ENCODE measurements at places on chromosomes 6 and 20. TPM values are rescaled to one million over a fixed set of nuclear protein-coding genes. Genes with fewer than 3 reads are reported as not detected.

DNA sequence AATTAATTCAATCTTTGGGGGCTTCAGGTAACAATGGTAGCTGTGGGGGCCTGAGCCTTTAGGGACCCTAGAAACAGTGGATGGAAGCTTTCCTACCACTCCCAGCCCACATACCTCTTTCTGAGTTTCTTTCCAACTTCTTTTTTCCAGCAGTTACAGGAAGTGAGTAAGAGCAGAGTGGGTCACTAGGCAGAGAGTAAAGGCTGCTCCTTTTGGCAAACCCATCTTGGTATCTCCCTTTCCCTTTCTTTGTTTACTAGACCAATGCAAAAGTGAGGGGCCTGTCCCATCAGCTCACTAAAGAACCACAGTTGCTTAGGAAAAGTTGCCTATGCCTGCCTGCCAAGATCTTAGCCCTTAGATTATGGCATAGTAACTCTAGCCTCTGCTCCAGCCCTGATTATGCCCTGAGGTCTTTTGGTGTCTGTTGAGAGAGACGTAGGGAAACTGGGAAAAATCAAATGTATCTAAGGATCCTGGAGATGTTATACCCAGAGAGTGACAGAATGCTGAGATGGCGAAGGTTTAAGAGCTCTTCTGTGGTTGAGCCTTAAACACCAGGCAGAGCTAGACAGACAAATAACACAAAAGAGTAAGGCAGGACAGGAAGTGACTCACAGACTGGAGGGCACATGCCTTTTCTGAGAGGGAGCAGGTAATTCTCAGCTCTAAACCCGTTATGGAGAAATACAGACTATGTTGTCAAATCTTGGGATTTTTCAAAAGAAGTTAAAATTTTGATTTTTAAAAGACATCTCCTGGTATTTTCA is 31.3 kb downstream of the TRMT6 start:
- DNase-seq, result peak; percentile 36

DNA sequence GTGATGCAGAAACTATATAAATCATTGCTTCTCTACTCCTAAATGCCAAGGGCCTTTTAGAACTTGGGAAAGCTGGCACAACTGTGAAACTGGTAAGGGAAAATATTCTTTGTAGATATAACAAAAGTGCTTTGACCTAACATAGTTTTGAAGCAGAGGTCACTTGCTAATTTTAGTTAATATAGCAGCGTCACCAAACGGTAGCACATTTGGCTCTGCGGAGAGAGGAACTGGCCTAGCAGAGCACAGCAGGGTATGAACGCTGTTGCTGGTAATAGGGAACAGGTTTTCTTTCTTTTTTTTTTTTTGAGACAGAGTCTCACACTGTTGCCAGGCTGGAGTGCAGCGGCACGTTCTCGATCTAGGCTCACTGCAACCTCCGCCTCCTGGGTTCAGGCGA is 67.4 kb downstream of the ECT2L start:
- no peak for DNase-seq

- DNase-seq, result no peak
Measured at GRCh38 chr20:4183361-4183760, 168.0 kb upstream of the RNF24 start.

DNA sequence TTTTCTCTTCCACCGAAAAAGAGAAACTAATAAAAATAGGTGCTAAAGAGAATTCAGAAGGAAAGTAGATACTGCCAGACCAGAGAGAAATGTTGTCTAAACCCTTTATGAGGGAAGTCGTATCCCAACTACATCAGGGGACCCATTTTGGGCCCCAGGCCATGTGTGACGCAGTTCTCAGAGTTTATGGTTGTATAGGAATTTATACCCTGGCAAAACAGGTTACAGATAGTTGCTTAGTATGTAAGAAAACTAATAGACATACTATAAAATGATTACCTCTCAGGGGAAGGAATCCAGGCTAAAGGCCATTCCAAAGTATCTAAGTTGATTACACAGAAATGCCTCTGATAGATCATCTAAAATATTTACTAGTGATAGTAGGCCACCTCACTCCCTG is 28.6 kb upstream of the SLC52A3 start:
- no peak for DNase-seq

The ZNF341 gene
- 5.2 TPM for total RNA-seq

The PPP1R14C gene
- not detected for total RNA-seq

The NKX2-4 gene
- total RNA-seq, result not detected

The ADGRG6 gene
- total RNA-seq, result 1.6 TPM

DNA sequence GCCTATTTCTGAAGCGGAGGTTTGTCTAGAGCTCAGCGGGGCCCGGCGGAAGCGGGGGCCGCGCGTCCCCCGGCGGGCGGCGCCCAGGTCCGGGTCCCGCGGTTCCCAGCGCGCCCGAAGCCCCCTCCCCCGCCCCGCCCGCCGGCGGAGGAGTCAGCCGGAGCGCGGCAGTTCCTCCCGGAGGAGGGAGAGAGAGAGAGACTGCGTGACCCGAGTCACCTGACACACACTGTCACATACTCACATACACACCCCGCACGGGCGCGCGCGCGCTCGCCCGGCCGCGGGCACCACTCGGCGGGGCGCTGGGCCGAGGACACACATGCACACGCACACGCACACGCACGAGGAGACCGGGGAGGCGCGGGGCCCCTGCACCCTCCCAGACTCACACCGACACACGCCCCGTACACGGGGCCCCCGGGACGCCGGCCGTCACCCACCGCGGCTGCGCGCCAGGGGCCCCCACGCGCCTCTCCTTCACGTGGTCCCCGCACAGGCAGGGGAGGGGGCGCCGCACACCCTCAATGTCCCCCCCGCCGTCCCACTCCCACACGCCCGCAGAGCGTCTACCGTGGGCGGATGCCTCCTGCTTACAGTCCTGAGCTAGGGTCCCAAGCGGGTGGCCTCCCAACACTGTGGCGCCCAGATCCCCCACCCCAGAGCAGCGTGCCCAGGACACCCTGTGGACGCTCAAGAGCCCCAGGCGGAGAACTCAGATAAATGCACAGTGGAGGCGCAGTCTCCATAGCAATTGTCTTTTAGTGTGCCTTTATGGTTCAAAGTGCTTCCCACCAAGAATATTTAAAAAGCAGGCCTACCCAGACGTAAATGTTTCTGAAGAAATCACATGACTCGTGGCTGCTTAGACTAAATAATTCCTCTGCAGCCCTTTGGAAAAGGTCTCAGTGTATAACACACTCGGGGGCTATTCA is at the start of gene RRAGD:
Gene RRAGD (minus strand): TSS at position 203 of the 935 bp plus-strand sequence. CDS start 280 bp downstream, outside the sequence.
- peak; percentile 66 for DNase-seq

DNA sequence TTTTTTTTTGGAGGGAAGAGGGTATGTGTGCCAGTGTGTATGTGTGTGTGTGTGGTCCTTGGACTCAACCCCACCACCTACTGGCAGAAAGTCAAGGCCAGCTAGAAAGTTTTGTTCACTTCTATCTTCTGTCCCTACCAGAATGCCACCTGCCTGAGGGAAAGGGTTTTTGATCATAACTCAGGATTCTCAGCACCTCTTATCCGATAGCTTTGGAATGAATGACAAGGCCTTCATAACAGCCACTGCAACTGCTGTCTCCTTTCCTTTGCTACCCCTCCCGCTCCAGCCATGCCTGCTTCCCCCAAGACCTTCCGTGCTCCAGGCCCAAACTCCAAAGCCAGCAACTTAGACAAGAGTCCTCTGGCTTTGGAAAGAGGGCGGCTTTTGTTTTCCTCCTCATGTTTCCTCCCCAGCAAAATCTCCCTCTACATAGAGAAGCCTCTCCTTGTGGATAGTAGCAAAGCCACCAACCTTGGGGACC is 18.7 kb downstream of the BTN3A1 start:
- DNase-seq, result peak; percentile 47

The TP53TG5 gene
- 0.16 TPM for total RNA-seq

The ZNF217 gene
- 104 TPM for total RNA-seq

The FUT9 gene
- total RNA-seq, result not detected

The BTN3A1 gene
- 45.6 TPM for total RNA-seq

The CGA gene
- not detected for total RNA-seq

DNA sequence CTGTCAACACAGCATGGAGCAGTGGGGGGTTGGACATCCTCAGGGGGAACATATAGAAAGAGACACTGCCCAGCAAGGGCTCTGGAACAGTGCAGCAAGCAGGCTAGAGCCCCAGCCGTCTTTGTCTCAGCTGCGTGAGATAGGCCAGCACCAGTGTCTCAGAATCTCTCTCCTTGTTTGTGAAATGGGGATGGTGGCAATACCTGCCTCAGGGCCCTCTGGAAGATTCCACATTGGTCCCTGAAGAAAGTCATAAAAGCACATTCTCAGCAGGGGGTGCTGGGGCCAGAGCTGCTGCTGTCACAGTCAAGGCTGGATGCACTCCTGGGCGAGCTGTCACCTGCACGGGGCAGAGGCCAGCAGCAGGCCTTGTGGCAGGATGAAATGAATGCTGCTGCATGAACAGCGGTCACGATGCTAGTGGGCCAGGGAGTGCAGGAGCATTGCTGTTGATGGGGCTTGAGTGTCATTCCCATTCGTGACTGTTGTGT is 121.7 kb downstream of the SYCP2 start:
- no peak for DNase-seq

The FOXC1 gene
- total RNA-seq, result not detected

- DNase-seq, result no peak
Measured at GRCh38 chr20:13870170-13870748, 85.4 kb downstream of the NDUFAF5 start.

The IER3 gene
- total RNA-seq, result 82.9 TPM

GRCh38 chr6:26275663-26276062 is 89.3 kb upstream of the BTN3A2 start:
- DNase-seq, result no peak

The TTK gene
- 40.9 TPM for total RNA-seq

The LINC00237 gene
- not detected for total RNA-seq

DNA sequence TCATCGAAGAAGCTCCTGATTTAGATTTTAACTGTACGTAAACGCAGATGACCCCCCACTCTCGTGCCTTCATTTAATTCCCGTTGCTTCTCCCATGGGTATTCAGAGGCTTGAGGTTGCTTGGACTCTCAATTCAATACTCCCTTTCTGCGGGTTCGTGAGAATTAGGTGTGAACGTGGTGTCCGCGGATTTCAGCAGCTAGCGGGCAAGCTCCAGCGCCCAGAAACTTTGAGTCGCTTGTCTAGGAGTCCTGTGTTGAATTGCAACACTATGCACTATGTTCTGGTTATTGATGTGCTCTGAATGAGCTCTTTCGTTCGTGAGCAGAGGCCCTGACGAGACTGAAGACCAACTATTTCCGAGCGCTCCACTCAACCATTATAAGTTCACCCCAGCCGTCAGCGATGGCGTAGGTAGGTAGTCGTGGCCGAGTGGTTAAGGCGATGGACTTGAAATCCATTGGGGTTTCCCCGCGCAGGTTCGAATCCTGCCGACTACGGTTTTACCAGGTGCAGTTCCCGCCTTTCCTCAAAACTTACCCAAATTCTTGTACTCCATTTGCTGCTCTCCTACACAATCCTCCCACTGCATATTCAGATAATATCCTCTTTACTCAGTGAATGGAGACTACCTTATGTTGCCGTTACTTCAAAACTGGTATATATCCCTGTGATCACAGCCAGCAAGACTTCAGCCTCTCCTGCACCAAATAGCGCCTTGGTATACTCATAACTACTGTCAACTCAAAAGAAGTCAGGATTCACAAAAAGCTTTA is 72.6 kb upstream of the ZNF184 start:
- DNase-seq, result peak; percentile 51

- no peak for DNase-seq
Measured at GRCh38 chr20:46621492-46621891, 29.8 kb downstream of the SLC13A3 start.

The LHFPL5 gene
- total RNA-seq, result not detected

DNA sequence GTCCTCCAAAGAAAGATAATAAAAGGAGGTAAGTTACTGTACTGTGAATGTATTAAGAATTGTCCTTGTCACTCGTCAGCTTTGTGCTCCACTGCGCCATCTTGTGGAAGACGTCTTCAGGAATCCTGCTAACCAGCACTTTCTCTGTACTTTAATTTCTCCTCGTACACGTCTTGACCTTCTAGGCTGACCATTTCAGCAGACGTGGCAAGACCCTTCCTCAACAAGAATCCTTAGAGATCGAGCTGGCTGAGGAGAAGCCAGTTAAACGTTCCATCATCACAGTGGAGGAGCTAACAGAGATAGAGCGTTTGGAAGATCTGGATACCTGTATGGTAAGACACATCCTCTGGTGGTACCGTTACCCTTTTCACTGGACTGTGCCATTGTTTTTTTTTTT is 95.5 kb upstream of the SCGN start:
- DNase-seq, result peak; percentile 85

The GNAS-AS1 gene
- total RNA-seq, result 1.3 TPM

- no peak for DNase-seq
Measured at GRCh38 chr6:156698239-156699016, 78.8 kb upstream of the ARID1B start.

DNA sequence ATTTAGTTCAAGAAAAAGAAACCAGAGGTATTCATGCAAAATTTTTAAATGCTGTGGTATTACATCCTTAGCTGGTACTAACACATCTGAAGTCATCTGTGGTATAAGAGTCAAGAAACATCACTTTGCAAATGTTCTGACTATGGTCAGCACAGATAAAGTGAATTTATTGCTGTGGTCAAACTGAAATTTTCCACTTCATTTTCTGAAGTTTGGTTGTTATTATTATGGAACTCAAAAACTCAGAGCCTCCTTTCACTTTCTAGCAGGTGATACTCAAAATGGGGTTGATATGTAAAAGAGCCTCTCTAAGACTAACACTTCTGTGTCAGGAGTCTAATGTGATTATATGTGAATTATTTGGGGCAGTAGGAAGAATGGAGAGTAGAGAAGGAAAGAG is 257.8 kb downstream of the RNGTT start:
- no peak for DNase-seq

DNA sequence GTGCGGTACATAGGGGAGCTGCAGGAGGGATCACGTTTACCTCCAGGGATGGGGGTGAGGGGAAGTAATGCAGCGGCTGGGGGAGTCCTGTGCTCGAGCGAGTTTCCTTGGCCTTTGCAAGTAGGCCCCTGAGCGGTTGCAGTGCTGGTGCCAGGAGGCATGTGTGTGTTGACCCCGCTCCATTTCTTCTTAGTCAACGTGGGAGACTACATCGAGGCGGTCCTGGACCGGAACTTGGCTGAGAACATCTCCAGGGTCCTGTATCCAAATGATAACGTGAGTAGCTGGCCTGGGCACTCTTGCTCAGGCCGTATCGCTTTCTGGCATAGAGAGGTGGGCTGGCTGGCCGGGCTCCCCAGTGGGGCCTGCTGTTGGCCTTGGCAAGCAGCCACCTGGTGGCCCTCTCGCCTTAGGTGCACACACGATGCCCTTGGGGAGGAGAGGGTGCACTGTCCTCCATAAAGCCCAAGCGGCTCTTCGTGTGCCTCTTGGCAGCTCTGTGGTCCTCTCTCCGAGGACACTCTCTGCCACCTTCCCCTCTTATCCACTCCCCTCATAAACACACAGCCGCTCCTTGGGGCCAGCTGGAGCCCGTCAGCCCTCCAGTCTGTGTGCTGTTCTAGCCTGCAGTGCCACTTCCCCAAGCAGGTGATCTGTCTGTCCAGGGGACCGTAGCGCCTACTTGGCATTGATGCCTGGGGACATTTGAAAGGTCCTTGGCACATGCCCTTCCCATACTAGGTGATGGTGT is 29.3 kb downstream of the PYGB start:
- DNase-seq, result no peak

GRCh38 chr20:37185686-37186085 is 6.3 kb upstream of the MROH8 start:
- no peak for DNase-seq
